A549 treated with Hydrocortisone at 1 μM for 4 hours (cell line): ENCODE measurements at places on chromosomes 2 and 18. TPM values are rescaled to one million over a fixed set of nuclear protein-coding genes. Genes with fewer than 3 reads are reported as not detected.

CCNT2 gene
- total RNA-seq: 7.9 to 10.7 TPM (median 10.1 TPM) in 5 replicates

SLC40A1 gene
- 1.5 to 2.9 TPM (median 1.6 TPM) in 5 replicates for total RNA-seq

DSG1 gene
- not detected in 5 replicates for total RNA-seq

LAMA1 gene
- 0.06 to 0.26 TPM (median 0.07 TPM) in 5 replicates for total RNA-seq

PSMA8 gene
- not detected in 5 replicates for total RNA-seq

LYG2 gene
- total RNA-seq: 0.18 TPM in 1 of 5 replicates, not detected in the others

MERTK gene
- total RNA-seq: 1.9 to 3.5 TPM (median 2.5 TPM) in 5 replicates

PTPRN gene
- 1.0 to 1.5 TPM (median 1.2 TPM) in 5 replicates for total RNA-seq

C2orf80 gene
- total RNA-seq: not detected in 5 replicates

SERPINB13 gene
- not detected in 5 replicates for total RNA-seq

CFAP210 gene
- total RNA-seq: 0.30 to 0.44 TPM (median 0.33 TPM) in 5 replicates

SPHKAP gene
- not detected in 5 replicates for total RNA-seq

SLC19A3 gene
- 2.1 to 2.6 TPM (median 2.4 TPM) in 5 replicates for total RNA-seq
